ENCODE measurements at places on chromosomes 6 and 20. TPM values are rescaled to one million over a fixed set of nuclear protein-coding genes. Genes with fewer than 3 reads are reported as not detected.

PPP1R3G gene
- 0.11 TPM for total RNA-seq

RAET1L gene
- total RNA-seq: not detected

RAET1G gene
- total RNA-seq: not detected

- no peaks in the 10 kb centered on the region for H3K4me1 ChIP-seq
- H3K4me3 ChIP-seq: no peak overlapping the region
- H3K36me3 ChIP-seq: no peaks in the 10 kb centered on the region
Observed at GRCh38 chr20:40697541-40697940, 8.5 kb upstream of the MAFB start.

DNA sequence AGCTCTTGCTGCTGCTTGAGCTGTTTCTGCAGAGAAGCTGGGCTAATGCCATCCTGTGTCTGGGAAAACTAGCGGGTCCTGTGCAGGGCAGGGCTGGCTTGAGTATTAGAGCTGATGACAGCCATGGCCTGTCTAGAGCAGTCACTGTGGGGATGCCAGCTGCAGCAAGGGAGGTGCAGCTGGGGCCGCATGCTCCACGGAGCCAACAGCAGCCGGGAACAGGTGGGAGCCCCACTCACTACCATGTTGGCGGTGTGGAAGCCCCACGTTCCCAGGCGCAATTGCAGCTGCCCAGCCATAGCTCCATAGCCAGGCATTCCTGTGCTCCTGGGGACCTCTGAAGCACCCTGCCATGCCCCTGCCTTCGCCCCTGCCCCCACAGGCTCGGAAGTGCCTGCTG is 212.9 kb downstream of the TFAP2C start:
- H3K27ac ChIP-seq: no peak overlapping the region
- H3K36me3 ChIP-seq: no peaks in the 10 kb centered on the region
- no peak for DNase-seq
- no peak overlapping the region for H3K4me3 ChIP-seq
- no peaks in the 10 kb centered on the region for H3K4me1 ChIP-seq

DNA sequence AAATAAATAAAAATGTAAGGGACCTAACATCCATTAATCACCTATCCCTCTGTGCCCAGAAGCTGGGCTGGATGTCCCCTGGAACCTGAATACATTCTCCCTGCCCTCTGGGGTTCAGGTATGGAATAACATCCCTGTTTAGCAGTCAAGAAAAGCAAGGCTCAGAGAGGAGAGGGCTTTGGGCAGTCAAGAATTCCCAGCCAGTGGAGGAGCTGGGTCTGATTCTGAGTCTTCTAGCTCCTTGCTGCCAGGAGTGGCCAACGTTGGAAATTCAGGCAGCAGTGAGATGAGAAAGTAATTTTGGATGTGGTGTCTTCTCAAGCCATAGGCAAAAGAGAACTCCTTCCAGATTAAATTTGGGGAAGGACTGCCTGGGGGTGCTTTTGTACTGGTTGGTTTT is 42.6 kb upstream of the ZNFX1 start:
- no peak for DNase-seq
- H3K27me3 ChIP-seq: peaks cover 59% of the 10 kb centered on the region
- H3K36me3 ChIP-seq: peaks cover 2% of the 10 kb centered on the region
- no peak overlapping the region for H3K27ac ChIP-seq
- peaks cover 17% of the 10 kb centered on the region for H3K4me1 ChIP-seq

- H3K36me3 ChIP-seq: no peaks in the 10 kb centered on the region
- no peak overlapping the region for H3K4me3 ChIP-seq
- no peak overlapping the region for H3K27ac ChIP-seq
Observed at GRCh38 chr20:23232219-23232581, 118.4 kb upstream of the NXT1 start.

DNA sequence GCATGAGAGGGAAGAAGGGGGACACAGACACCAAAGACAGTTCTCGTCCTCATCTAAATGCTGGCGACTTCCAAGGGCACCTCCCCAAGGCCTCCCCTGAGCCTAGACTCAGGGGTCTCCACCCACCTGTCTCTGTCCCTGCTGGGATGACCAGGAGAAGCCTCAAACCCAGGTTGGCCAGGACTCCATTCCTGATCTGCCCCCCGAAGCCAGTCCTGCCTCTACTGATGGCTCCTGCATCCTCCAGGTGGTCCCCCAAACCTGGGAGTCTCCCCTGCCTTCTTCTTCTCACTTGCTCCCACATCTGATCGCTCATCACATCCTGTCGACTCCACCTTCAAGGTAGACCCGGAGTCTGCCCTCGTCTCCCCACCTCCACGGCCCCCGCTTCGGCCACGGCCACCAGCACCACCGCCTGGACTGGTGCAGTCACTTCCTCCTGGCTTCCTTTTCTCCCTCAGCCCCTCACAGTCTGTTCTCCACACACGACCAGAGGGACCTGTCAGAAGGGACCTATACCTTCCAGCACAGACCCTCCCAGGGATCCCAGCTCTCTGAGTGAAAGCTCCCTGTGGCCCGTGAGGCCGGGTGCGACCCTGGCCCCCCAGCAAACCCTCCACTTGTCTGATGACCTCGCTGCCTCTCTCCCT is 92.1 kb downstream of the CEBPB start:
- H3K27ac ChIP-seq: peak overlapping the region; percentile 62
- peaks cover 16% of the 10 kb centered on the region for H3K4me1 ChIP-seq
- no peak overlapping the region for H3K4me3 ChIP-seq
- DNase-seq: no peak
- H3K27me3 ChIP-seq: peaks cover 12% of the 10 kb centered on the region

GRCh38 chr6:1096967-1097765 is 214.7 kb upstream of the FOXQ1 start:
- no peaks in the 10 kb centered on the region for H3K36me3 ChIP-seq
- no peaks in the 10 kb centered on the region for H3K4me1 ChIP-seq
- no peak overlapping the region for H3K4me3 ChIP-seq

All from activated naive CD8-positive, alpha-beta T cell treated with anti-CD3 and anti-CD28 coated beads, Interleukin-2, amount 10 ng/mL, durations not matched to agents 7 days and 5 days (primary cell).